ENCODE measurements at places on chromosomes 1 and 21. TPM values are rescaled to one million over a fixed set of nuclear protein-coding genes. Genes with fewer than 3 reads are reported as not detected.

Gene RASAL2
- 42.5 TPM for total RNA-seq

Gene KLHDC7A
- 1.4 TPM for total RNA-seq

Gene HCRTR1
- total RNA-seq = not detected

Gene IVL
- total RNA-seq = not detected

Gene MEX3A
- total RNA-seq = 0.29 TPM

All from uterus (tissue), 4 donors.